ENCODE measurements at places on chromosomes 4 and X. TPM values are rescaled to one million over a fixed set of nuclear protein-coding genes. Genes with fewer than 3 reads are reported as not detected.

FAM149A gene
- total RNA-seq, result not detected

AR gene
- total RNA-seq, result 1.2 TPM

MAGEE2 gene
- total RNA-seq, result not detected

HTN3 gene
- not detected for total RNA-seq

F11 gene
- total RNA-seq, result not detected

NUDT10 gene
- total RNA-seq, result not detected

C4orf36 gene
- total RNA-seq, result not detected

TMPRSS11B gene
- not detected for total RNA-seq

TREX2 gene
- 4.4 TPM for total RNA-seq

LINC00632 gene
- total RNA-seq, result 0.40 TPM

ZNF711 gene
- 4.6 TPM for total RNA-seq

CLDN2 gene
- not detected for total RNA-seq

CLIC2 gene
- total RNA-seq, result 8.9 TPM

SLC4A4 gene
- not detected for total RNA-seq

ZFP42 gene
- under 0.01 TPM for total RNA-seq

LRIT3 gene
- total RNA-seq, result not detected

NHS gene
- total RNA-seq, result under 0.01 TPM

MSANTD1 gene
- total RNA-seq, result 0.40 TPM

NDNF gene
- total RNA-seq, result 0.44 TPM

EDA2R gene
- 0.60 TPM for total RNA-seq

TENM3 gene
- total RNA-seq, result 21.4 TPM

Data from lung microvascular endothelial cell (primary cell).